ENCODE measurements at places on chromosomes 3 and 15.

DNA sequence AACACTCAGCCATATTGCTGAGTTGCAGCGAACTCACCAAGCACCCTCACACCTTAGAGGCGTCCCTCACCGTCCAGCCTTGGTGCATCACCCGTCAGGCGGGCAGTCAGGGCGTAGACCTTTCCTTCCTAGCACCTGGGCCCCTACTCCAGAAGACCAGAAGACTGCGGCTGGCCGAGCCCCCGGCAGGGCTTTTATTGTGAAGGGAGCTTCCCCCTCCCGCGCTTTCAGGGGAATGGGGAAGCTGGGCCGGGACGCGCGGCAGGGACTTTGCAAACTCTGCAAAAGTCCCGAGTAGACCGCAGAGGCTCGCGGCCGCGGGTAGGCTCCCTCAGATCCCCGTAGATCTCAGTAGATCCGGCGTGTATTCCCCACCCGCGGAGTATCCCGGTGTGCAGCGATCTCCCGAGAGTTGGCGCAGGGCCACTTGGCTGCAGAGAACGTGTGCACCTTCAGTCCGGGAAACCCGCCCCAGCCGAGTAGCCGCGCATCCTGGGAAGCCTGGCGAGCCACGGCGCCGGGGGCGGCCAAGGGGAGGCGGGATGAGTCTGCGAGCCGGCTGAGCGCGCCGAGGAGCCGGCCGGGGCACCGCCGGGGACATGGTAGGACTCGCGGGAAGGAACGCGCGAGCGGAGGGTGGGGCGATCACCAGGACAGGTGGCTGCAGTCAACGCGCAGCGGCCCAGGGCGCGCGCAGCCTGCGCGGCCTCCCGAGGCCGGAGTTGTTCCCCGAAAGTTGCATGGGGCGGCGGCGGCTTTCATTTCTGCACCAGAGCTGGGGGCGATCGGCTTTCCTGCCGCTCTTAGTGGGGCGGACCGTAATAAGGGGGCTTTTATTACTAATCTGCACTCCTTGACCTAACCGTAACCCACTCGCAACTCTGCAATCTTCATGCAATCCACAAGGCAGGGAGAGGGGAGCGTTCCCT, at the start of gene GASK1A:
Gene GASK1A (plus strand): TSS at position 268 of the 929 bp plus-strand sequence. CDS start 332 bp downstream, at position 600.
- DNase-seq: peak; percentile 86

GRCh38 chr3:31343075-31343474, 189.7 kb upstream of the STT3B start:
- DNase-seq: no peak

DNA sequence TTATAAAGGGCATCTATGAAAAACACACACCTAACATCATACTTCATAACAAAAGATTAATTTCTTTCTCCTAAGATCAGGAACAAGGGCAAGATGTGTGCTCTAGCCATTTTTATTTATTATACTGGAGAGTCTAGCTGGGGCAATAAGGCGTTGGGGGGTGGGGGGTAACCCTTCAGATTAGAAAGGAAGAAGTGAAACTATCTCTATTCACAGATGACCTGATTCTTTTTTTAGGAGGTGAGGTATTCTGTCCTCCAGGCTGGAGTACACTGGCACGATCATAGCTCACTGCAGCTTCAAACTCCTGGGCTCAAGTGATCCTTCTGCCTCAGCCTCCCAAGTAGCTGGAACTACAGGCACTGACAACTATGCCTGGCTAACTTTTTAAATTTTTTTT, 89.5 kb upstream of the MANF start:
- DNase-seq: no peak

GRCh38 chr3:18249126-18249525, 176.0 kb downstream of the SATB1 start:
- DNase-seq: no peak

GRCh38 chr15:57797110-57797509, 90.6 kb downstream of the POLR2M start:
- DNase-seq: peak; percentile 18

GRCh38 chr3:12946649-12947316, 105.4 kb upstream of the RPL32 start:
- DNase-seq: no peak

Data from suppressor macrophage treated with lipopolysaccharide for 1 hour (primary cell).